Anterior cingulate cortex (tissue), 58 donors: ENCODE measurements at places on chromosomes 7 and 10.

GRCh38 chr10:44193567-44194220 lies 191.2 kb downstream of the CXCL12 start:
- no peak for DNase-seq

- DNase-seq, result no peak
Observed at GRCh38 chr10:80104066-80104926, 25.8 kb downstream of the TMEM254 start.

DNA sequence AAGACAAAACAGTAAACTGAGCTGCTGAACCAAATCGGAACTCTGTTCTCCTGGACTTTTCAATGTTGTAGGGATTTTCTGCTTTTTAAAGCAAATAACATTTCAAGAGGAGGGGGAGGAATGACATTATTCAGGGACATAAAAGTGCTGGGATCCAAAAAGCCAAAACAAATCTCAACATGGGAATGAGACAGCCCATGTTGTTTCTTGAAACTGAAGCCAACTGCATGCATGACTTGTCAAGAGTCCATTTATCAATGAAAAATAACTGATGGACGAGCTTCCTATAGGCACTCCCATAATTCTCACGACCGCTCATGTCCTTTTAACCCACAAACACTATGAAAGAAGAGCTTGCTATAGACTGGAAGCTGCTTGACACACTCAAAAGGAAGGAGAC lies 27.8 kb downstream of the FAM53B start:
- no peak for DNase-seq

DNA sequence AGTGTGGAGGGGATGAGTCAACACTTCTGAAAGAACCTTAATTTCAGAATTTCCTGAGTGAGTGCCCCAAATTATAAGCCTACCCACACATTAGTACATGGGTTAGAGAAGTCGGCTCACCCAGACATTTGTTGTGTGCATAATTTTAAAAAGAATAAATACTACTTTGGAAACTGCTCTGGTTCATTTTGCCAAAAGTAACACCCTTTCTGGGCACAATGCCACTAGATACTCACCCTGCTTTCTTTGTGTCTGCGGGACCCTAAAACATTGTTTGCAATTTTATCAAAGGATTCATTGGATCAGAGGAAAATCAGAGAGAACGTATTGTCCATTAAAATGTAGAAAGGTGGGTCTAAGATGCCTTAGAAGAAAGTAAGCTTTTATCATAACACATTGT lies 245.5 kb upstream of the NRP1 start:
- no peak for DNase-seq

GRCh38 chr10:116329153-116329552 lies 4.9 kb downstream of the CCDC172 start:
- DNase-seq, result no peak

DNA sequence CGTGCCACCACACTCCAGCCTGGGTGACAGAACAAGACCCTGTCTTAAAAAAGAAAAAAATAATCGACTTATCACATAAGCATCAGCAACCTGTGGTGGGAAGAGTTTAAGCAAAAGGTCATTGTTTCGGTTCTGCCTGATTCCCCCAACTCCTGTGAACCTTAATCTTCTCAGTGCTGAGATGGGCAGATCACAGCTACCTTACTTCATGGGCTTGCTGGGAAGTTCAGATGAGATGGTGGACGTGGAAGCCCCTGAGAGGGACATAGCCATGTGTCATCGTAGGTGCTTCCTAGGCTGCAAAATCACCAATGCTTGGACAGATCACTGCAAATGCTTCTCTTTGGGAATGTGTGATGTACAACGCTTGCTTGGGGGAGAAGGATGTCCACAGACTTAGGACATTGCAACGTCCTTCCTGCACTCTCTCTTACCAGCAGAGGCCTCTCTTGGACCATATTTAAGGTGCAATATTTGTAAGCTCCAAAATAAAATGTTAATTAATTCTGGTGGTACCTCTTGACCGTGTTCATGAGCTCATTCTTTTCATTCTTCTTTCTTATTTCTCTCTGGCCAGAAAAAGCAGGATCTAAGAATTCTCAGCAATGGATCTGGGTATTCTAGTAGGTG lies 8.6 kb downstream of the GJD4 start:
- DNase-seq, result no peak

DNA sequence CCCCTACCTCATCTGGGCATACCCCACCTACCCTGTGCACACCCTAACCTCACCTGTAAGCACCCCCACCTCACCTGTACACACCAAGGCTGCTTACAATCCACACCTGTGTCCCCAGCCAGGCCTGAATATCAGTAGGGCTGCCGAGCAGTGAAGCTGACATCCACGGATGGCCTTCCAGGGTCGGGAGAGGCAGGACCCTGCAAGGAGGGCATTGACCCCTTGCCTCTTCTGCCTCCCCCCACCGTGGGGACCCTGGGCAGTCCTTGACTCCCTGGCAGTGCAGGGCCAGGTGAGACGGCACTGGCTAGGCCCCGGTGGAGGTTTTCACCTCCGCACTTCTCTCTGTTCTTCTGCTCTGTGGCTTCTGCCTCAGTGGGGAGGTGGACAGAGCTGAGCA lies 37.6 kb upstream of the ELFN1 start:
- DNase-seq, result no peak

- no peak for DNase-seq
Observed at GRCh38 chr7:152723364-152723763, 36.2 kb upstream of the ACTR3B start.

DNA sequence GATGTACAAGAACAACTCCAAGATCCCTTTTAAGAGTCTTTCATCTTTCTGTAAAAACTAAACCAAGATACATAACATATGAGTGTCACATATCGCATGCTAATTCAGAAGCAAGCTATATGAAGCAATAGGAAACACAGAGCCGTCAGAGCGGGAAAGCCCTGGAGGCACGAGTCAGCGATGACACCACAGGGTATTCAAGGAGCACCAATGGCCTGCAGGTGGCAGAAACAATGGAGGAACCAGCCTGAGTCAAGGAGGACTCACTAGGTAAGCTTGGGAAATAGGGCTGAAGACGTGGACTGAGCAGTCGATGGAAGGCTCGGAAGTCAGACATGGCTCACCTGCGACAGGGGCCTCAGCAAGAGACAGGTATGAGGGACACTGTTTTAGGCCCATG lies 214.4 kb downstream of the FAM107B start:
- DNase-seq, result no peak

DNA sequence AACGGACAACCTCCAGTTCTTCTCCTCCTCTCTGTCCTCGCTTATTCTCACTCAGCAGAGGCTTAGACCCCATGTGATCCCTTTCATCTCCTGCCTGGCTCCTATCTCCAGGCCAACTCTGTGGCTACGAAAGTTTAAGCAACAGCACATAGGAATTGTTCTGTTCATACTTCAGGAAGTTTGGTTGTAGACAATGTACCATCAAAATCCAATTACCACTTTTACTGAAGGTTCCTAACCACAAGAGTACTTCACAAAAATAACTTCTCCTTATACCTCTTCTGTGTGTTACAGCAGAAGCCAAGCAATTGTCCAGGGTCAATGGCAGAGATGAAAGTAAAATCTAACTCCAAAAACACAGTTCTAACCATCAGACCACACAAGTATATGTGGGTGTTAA lies 80.0 kb downstream of the SLC25A13 start:
- DNase-seq, result no peak

DNA sequence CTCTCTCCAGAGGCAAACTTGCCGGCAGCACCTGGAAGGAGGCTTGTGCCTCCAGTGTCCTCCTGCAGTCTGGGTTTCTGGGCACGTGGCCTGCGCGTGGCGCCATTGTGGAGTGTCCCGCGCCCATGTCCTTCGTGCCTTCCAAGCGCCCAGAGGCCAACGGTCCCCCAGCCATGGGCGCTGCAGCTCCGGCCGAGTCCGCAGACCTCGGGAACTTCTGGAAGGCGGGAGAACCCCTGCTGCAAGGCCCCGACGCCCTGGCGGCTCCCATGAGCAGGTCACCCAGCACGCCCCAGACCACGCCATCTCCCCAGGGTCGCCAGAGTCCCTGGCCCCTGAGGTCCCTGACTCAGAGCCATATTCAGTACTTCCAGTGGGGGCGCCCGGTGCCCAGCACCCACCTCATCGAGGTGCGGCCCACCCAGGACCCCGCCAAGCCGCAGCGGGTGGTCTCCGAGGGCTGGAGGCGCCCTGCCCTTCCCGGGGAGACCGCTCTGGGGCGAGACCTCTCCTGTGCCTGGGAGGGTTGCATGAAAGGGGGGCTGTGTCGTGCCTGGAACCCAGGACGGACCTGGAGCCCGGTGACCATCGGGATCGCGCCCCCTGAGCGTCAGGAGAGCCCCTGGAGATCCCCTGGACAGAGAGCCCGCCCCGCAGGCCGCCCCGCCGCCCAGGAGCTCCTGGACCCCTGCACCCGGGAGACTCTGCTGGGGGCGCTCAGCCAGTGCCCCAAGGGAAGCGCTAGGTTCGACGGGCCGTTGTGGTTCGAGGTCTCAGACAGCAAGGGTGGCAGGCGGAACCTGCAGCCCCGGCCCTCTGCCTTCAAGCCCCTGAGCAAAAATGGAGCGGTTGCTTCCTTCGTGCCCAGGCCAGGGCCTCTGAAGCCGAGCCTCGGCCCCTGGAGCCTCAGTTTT lies at the start of gene POM121L12:
Gene POM121L12 (plus strand): TSS at position 135 of the 914 bp plus-strand sequence. CDS start 39 bp downstream, at position 174.
- DNase-seq, result no peak

DNA sequence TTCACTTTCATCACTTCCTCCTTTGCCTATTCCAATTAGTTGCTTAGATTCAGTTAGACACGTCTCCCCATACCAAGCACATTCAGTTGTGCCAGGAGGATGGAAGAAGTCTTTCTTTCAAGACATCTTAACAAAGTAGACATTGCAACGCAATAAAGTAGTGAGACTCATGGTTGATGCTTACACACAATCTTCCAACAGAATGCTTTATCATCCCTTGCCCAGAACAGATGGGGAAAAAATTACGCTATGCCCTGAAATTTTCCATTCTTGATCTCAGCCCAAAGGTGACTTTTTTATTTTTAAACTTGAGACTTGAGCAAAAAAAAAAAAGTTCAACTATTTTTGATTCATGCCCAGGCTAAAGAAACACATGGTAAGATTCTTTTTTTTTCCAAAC lies 74.9 kb downstream of the KCNMA1 start:
- DNase-seq, result no peak

- no peak for DNase-seq
Observed at GRCh38 chr10:34444223-34445183, 370.6 kb downstream of the PARD3 start.
